ENCODE measurements at places on chromosomes 6 and 20. TPM values are rescaled to one million over a fixed set of nuclear protein-coding genes. Genes with fewer than 3 reads are reported as not detected.

- no peak for DNase-seq
Measured at GRCh38 chr20:3723284-3723683, 9.2 kb upstream of the HSPA12B start.

DNA sequence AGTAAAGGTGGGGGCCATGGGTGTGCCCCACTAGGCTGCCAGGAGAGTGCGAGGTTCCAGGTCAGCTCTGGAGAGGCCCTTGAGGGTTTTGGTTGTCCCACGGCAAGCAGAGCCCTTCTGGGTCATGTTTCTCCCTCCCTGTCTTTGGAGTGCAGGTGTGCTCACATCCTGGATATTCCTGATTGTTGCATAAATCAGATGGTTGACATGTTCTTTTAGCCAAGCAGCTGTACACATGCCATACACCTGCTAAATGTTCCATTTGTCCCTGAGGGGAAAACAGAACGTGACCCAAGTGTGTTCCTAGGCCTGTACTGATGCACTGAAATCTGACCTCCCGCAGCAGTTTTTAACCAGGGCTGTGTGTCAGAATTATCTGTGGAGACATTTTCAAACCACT, 77.5 kb upstream of the BEND3 start:
- DNase-seq: no peak

- DNase-seq: no peak
Measured at GRCh38 chr20:62177307-62177706, 5.5 kb upstream of the MTG2 start.

- no peak for DNase-seq
Measured at GRCh38 chr20:19911810-19912382, 105.3 kb upstream of the NAA20 start.

- DNase-seq: no peak
Measured at GRCh38 chr6:127538750-127539264, 19.7 kb upstream of the MTCL3 start.

GRCh38 chr6:157892363-157892877, 69.4 kb downstream of the SNX9 start:
- DNase-seq: no peak

GRCh38 chr6:37173493-37174195, 3.7 kb downstream of the PIM1 start:
- DNase-seq: no peak

DNA sequence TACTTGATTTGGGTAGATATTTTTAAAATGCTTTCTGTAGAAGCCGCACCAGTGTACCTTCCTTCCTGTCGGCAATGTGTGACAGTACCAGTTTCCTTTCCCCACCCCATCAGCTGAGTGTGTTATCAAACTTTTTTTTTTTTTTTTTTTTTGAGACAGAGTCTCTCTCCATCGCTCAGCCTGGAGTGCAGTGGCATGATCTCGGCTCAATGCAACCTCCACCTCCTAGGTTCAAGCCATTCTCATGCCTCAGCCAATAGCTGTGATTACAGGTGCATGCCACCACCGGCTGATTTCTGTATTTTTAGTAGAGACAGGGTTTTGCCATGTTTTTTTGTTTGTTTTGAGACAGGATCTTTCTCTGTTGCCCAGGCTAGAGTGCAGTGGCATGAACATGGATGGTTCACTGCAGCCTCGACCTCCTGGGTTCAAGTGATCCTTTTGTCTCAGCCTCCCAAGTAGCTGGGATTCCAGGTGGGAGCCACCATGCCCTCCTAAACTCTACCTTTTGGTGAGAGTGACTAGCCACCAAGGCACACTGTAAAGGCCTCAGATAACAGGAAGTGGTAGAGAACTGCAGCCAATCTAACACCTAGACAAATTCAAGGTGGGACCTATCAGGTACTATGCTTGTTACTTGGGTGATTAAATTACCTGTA, 26.5 kb upstream of the ZBTB22 start:
- no peak for DNase-seq

Gene TMEM244
- total RNA-seq: not detected

Data from H4 (cell line).